ENCODE measurements at places on chromosomes 1 and 21.
A peak's percentile ranks its signal among the peaks of the same experiment; 100 is the strongest.

GRCh38 chr1:107105914-107106313 is 34.9 kb upstream of the NTNG1 start:
- DNase-seq: no peak

GRCh38 chr1:77281491-77282186 is at the start of gene AK5:
TSS of gene AK5 (plus strand) at chr1:77282019. CDS start at chr1:77282314, 295 bp downstream.
- DNase-seq: peak; percentile 36

DNA sequence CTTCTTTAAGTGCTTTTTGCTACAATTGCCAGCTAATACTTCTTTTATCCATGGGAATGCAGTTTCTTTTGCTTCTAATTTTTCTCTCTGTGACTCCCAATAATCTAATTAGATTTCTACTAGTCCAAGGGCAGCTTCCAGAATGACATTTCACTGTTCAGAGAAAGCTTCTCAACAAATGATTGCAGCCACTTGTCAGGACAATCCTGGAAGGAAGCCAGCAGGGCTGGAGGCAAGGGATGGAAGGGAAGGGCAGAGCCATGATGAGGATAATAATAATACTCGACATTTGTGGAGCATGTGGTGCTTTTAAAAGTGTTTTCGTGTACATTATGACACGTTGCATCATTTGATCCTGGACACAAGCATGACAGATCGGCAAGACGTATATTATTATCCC is 19.4 kb downstream of the F11R start:
- DNase-seq: no peak

- DNase-seq: no peak
Measured at GRCh38 chr1:165397944-165398343, 41.4 kb upstream of the LMX1A start.

GRCh38 chr1:109312978-109313775 is 6.4 kb upstream of the MYBPHL start:
- DNase-seq: no peak

GRCh38 chr1:10708757-10709156 is 87.7 kb downstream of the CASZ1 start:
- DNase-seq: no peak

DNA sequence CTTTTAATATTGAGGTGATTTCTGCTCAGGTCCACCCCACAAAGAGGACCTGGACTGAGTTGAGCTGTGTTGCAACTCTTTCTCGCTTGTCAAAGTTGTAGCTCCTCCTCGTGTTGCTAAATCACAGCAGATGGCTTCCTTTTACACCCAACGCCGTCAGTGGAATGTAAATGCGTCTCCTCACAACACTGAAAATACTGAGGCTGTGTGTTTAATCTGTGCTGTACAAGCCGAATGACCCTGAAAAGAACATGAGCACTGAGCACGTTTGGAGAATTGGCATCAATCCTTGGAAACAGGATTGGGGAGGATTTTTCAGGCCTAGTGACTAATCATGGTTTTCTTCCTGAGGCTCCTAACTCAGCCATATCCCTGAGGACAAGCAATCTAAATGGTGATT is 196.0 kb downstream of the CRB1 start:
- DNase-seq: no peak

GRCh38 chr1:212671342-212672031 is 28.2 kb downstream of the BATF3 start:
- no peak for DNase-seq

GRCh38 chr1:222522105-222522915 is 25.6 kb downstream of the HHIPL2 start:
- no peak for DNase-seq

DNA sequence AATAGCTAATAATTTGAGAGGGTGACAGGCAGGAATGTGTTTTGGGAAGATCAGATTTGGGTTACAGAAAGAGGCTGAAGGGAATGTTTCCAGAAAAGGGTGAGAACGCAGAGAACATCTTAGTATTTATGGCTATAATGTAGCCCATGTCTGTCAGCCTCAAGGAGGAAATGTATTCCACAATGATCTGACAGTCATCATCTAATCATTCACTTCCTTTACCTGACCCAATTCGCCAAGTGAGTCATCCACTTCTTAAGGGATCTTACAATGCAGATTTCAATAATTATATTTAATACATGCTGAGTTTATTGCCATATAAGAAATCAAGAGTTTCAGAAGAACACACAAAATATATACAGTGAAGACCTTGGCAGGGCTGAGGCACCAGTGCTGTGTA is 10.8 kb downstream of the TRIM45 start:
- DNase-seq: no peak

- DNase-seq: no peak
Measured at GRCh38 chr1:33848205-33848937, 15.5 kb upstream of the HMGB4 start.

- DNase-seq: no peak
Measured at GRCh38 chr1:179872558-179872957, 5.0 kb downstream of the TOR1AIP2 start.

- no peak for DNase-seq
Measured at GRCh38 chr1:104028416-104029035, 278.8 kb downstream of the AMY1C start.

- no peak for DNase-seq
Measured at GRCh38 chr1:85447006-85447943, 17.7 kb downstream of the DDAH1 start.

GRCh38 chr1:226881515-226882185 is 11.2 kb downstream of the PSEN2 start:
- DNase-seq: no peak

GRCh38 chr1:62906428-62906886 is 122.5 kb downstream of the ATG4C start:
- no peak for DNase-seq

GRCh38 chr1:244074559-244075171 is 23.6 kb downstream of the ZBTB18 start:
- DNase-seq: peak; percentile 55

DNA sequence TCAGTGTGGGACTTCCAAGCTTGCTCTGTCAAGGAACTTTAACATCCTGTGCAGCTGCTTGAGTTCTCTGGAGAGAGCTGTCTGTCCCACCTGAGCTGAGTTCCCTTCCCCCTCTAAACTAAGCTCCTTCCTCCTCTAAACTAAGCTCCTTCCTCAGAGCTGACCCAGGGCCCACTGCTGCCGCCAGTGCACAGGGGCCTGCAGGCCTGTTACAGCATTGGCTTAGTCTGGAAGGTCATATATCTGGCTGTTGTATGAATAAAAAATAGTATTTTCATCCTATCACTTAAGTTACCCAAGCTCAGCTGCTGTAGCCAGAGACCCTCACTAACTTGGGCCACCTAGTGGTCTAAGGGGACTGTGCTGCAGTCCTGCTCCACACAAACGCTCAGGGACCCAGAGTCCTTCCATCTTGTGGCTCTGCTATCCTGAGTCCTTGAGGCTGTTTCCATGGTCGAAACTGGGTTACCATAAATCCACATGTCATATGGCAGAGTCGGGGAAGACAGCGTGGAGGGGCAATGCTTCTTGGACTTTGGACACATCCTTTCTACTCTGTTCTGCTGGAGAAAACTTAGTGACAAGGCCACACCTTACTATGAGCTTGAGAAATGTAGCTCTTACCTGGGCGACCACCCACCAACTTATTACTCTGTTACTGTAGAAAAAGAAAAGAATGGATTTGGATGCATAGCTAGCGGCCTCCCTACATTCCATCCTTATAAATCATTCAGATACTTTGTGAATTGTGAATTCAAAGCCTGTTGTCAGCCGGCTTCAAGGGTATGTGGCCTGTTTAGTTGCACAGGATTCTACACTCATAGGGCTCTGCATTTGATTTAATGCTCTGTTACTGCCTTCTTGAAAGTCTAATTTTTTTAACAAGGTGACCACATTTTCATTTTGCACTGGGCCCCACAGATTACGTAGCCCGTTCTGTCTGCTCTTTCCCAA is 71.4 kb upstream of the GCLM start:
- DNase-seq: no peak

- DNase-seq: no peak
Measured at GRCh38 chr1:1760715-1761114, 17.6 kb downstream of the NADK start.

DNA sequence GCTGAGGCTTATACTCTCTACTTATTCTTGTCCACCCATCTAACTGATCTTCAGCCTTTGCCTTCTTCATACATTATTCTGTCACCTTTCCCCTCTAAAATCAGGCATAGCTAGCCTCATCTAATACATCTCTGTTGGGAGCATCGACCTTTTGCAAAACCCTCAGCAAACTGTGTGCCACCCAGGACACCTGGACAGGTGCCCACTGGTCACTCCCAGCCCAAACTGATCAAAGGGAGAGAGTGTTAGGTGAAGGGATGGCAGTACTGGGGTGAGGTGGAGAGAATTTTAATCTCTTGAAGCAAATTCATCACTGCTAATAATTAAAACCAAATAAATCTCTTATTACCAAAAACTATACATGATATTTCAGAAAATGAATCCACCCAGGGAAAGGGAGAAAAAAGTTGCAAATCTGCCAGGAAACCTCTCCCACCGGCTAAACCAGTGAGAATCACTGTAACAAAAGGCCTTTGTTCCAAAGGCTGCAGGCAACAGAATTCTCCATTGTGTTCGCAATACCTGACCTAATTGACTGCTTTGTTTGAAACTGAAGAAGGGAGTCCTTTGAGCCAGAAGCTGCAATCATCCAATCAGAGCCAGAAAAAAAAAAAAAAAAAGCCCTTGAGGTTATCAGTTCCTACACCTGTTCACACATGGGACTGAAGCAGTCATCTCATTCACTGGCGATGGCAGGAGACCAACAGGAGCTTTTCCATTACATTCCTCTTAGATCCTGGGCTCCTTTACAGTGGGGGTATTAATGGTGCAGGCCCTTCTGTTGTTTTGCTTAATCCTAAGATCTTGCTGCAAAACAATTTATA is 172.6 kb downstream of the APP start:
- DNase-seq: no peak

- DNase-seq: no peak
Measured at GRCh38 chr1:197234581-197234980, 33.5 kb upstream of the CRB1 start.

GRCh38 chr1:201331166-201331565 is 46.3 kb downstream of the TNNT2 start:
- no peak for DNase-seq

DNA sequence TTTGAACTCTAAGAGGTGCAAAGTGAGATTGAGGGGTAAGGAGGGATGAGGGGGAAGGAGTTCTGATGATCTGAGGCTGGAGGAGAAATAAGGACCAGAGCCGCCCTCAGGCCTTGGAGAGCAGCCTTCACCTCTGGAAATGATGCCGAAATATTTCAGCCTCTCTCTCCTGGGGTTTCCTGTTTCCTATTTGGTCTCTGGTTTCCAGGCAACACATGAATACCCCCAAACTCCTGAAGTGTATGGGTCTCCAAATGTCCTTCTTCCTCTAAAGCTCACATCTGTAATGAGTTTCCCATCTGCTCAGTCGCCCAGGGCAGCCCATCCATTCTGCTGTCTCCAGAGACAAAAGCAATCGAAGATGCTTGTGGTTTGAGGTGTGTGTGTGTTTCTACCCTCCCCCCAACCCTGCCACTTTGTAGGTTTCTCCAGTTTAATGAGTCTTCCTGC is 52.0 kb upstream of the FAM20B start:
- DNase-seq: no peak

DNA sequence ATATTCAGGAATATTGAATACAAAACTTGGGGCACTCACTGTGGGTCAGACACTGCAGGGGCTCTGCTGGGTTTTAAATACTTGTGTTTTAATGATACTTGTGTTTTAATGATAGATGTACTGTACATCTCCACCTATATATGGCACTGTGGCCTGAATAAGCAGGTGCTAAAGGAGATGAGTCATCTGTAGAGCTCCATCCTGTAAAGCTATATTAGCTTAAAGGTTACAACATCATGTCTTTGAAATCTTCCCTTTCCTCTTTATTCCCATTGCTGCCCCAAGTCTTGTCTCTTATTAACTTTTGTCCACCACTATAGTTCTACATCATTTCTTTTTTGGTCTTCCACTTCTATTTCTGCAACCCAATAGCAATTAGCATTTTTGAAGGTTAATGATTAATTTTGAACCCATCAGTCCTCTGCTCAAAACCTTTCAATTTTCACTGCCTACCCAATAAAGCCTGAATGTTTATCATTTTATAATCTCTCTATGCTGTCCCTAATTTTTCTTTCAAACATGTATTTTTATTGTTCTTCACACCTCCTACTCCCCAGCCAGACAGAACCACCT is 113.3 kb upstream of the PTGFR start:
- DNase-seq: no peak

- DNase-seq: no peak
Measured at GRCh38 chr21:44872649-44873355, 688 bp downstream of the PTTG1IP start.

DNA sequence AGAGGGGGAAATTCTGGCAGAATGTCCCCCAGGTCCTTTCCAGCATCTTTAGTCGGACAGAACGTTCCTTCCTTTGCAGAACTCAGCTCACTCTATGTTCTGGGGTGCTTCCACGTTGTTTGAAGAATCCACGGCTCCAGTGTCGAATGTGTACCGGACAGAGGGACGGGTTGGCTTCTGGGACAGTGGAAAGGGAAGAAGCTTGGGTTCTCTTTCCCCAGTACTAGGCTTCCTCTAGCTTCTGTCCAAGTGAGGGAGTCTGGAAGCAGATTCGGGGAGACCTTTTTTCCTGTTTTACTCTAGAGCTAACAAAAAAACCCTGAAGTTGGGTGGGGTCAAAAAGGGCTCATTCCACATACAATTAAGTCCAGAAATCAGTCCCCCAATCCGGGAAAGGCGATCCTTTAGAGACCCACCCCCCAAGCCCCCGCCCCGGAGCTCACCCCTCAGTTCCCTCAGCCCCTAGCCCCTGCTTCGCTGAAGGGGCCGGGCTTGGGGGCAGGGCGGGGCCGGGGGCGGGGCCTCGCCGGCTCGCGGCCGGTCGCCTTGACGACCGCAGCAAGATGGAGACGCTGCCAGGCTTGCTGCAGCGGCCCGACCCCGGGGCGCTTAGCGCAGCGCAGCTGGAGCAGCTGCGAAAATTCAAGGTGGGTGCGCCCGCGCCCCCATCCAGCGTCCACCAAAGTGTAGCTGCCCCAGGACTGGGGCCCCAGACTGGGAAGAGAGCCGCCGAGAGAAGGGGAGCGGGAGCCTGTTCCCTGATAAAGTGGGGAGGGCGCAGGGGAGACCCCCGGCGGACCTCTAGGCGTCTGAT is at the start of gene RIIAD1:
TSS of gene RIIAD1 (plus strand) at position 549 of the 814 bp plus-strand sequence. CDS start at position 564, 15 bp downstream.
- peak; percentile 19 for DNase-seq

- no peak for DNase-seq
Measured at GRCh38 chr1:81617308-81617967, 183.3 kb upstream of the ADGRL2 start.

- no peak for DNase-seq
Measured at GRCh38 chr1:70518106-70518505, 107.0 kb downstream of the CTH start.

DNA sequence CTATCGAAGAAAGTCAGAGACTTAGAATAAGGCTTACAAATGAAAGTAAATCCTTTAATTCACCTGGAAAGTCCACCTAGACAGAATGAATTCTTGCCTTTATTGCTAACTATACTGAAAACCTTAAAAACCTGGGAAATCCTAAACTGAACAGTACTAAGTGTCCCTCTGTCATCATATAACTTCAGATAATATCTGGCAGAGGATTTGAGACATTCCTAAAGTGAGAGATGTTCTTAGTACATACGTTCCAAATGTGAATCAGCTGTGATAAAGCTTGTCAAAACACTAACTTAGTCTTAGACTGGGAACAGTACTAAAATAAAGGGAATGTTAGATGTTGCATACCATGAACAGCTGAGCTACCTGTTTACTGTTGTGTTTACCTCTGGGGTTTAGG is 121.7 kb downstream of the TNFSF18 start:
- DNase-seq: no peak

Data from activated CD4-positive, alpha-beta T cell treated with anti-CD3 and anti-CD28 coated beads for 1 hour (primary cell).